Pulmonary artery endothelial cell (primary cell): ENCODE measurements at places on chromosomes 16 and 17. TPM values are rescaled to one million over a fixed set of nuclear protein-coding genes. Genes with fewer than 3 reads are reported as not detected.

The PRSS8 gene
- not detected in 2 replicates for total RNA-seq

The JPT1 gene
- 207 and 256 TPM in 2 replicates for total RNA-seq

The KRTAP1-1 gene
- not detected in 2 replicates for total RNA-seq

The EFNB3 gene
- total RNA-seq = 0.07 and 0.40 TPM in 2 replicates

The MMP28 gene
- 4.3 and 7.2 TPM in 2 replicates for total RNA-seq

The TAC4 gene
- total RNA-seq = not detected in 2 replicates

The VASN gene
- total RNA-seq = 0.04 and 0.20 TPM in 2 replicates

The ZNF423 gene
- 0.73 and 1.4 TPM in 2 replicates for total RNA-seq

The SLC38A8 gene
- not detected in 2 replicates for total RNA-seq

DNA sequence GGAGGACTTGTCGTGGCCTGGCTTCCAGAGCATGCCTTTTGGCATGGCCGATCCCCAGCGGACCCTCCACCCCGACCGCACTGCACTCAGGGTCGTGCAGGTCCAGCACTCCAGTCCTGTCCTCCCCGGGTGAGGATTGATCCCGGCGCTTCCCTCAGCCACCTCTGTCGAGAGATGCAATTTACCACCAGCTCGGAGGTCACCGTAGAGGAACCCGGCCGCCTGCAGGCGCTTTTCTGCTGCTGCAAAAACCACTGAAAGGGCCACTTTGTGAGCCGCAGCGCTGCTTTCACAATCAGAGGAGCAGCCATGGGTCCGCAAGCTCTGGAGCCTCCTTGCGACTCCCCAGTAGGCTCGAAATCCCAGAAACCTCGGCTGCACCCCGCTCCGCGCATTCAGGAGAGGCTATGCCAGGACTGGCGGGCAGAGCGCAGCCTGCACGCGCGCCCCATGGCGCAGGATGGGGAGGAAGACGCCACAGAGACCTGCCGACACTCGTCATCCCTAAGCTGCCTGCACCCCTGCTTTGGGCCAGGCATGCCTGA, 134.2 kb downstream of the HS3ST2 start:
- DNase-seq = no peak

DNA sequence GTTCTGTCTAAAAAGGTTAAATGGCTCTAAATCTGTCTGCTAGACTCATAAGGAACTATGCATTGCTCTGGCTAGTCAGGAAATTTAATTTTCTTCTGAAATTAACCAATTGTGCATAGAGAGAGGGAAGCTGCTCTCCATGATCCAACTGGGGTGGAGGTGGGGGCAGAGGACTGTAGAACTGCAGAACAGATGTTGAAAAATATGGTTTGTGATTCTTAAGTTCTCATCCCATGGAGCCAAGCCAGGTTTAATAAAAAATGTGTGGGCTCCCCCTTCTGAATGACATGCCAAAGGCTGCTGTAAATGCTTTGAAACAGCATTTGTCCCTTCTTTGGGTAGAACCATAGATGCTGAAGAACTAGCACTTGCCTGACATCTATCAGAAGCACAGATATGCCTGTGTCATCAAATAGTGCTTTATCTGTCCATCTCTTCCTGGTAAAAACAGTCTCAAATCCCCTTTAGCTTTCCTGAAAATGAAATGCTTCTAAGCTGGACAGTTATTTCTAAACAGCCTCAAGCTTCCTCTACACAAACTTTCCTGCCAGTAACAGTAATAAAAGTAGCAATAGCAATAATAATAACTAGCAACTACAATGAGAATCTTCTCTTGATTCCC, 221.4 kb downstream of the CDH8 start:
- no peak for DNase-seq

DNA sequence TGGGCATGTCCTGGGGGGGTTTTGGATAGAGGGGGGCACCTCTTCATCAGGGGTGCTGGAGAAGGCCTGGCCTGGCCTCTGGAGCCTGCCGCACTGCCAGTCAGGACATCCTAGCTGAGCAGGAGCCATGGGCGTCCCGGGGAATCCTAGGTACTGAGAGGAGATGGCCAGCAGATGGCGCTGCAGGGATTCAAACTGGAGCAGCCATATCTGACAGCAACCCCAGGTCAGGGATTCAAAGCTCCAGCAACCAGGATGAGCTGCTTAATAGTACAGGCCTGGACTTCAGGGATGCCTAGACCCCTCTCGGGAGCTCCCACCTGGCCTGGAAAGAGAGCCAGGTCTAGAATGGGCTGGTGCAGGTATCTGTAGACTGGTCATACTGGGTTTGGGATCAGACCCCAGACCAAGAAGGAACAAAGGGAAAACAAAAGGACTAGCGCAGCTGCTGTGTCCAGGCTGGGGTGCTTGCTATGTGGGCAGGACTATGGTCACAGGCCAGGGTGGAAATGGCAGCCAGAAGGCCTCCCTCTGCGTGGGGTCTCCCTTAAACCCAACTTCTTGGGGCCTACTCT, 306.9 kb upstream of the RBFOX1 start:
- no peak for DNase-seq

- DNase-seq = no peak
Observed at GRCh38 chr17:64259922-64260321, 3.1 kb downstream of the TEX2 start.

GRCh38 chr17:18039535-18040260, 490 bp downstream of the GID4 start:
- DNase-seq = no peak

- DNase-seq = no peak
Observed at GRCh38 chr17:44777394-44778348, 18.9 kb downstream of the ADAM11 start.

- DNase-seq = no peak
Observed at GRCh38 chr17:77345260-77345910, 204.6 kb downstream of the SEC14L1 start.

- no peak for DNase-seq
Observed at GRCh38 chr17:43324205-43324893, 74.4 kb upstream of the ARL4D start.

DNA sequence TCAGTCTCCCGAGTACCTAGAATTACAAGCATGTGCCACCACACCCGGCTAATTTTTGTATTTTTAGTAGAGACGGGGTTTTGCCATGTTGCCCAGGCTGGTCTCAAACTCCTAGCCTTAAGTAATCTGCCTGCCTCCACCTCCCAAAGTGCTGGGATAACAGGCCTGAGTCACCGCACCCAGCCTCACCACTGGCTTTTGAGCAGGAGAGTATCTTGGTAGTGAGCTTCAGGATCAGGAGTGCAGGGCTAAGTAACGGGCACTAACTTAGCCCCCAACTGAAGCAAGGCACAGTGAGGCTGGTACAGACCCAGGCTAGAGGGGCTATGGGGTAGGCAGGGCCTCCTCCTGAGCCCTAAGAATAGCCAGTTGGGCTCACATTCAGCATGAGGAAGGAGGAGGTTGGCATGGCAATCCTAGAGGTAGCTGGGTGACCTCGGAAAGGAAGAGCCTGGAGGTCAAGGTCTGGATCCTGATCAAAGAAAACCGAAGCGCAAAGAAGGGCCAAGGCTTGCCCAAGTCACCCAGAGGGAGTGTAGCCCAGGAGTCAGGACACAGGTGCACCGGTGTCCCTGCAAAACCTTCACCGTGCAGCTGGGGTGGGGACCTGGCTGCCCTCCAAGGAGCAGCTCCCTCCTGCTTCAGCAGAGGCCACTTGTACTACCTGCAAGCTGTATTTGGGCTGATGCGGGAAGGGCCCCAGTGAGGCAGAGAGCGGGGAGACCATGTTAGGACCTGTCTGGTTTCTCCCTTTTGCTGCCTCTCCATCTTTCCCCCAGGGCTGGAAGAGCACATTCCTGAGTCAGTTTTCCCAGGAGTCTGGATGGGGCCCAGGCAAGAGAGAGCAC, 1.3 kb upstream of the ADGRG5 start:
- no peak for DNase-seq

- DNase-seq = no peak
Observed at GRCh38 chr17:73733517-73733916, 89.3 kb upstream of the SDK2 start.
